AG04449 (cell line): ENCODE measurements at places on chromosomes 6 and 20.

DNA sequence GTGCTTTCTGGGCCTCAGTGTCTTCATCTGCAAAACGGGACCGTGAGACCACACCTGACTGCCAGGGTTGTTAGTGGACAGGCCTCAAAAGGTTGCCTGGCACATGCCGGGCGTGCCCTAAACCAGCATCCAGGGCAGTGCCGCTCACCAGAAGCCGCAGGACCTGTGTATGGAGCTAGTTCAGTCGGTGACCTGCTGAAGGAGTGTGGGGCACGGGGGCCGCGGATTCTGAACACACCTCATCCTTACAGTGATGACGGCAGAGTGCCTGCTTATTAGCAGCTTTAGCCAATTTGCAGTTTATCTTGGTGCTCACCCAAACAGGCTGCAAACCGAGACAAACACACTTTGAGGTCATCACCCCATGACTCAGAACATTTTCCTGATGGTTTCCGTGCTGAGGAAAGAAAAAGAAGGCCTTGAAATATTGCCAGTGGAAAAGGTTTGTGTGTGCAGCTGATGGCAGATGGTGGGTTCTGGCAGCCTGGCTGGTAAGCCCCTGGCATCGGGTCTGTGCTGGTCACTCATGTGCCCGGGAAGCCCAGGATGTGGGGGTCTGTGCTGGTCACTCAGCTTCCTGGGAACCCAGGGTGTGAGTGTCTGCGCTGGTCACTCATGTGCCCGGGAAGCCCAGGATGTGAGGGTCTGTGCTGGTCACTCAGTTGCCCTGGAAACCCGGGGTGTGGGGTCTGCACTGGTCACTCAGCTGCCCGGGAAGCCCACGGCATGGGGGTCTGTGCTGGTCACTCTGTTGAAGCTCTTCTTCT, 153.8 kb downstream of the ERMARD start:
- no peak for DNase-seq

GRCh38 chr6:169099411-169100202, 154.0 kb downstream of the THBS2 start:
- no peak for DNase-seq

DNA sequence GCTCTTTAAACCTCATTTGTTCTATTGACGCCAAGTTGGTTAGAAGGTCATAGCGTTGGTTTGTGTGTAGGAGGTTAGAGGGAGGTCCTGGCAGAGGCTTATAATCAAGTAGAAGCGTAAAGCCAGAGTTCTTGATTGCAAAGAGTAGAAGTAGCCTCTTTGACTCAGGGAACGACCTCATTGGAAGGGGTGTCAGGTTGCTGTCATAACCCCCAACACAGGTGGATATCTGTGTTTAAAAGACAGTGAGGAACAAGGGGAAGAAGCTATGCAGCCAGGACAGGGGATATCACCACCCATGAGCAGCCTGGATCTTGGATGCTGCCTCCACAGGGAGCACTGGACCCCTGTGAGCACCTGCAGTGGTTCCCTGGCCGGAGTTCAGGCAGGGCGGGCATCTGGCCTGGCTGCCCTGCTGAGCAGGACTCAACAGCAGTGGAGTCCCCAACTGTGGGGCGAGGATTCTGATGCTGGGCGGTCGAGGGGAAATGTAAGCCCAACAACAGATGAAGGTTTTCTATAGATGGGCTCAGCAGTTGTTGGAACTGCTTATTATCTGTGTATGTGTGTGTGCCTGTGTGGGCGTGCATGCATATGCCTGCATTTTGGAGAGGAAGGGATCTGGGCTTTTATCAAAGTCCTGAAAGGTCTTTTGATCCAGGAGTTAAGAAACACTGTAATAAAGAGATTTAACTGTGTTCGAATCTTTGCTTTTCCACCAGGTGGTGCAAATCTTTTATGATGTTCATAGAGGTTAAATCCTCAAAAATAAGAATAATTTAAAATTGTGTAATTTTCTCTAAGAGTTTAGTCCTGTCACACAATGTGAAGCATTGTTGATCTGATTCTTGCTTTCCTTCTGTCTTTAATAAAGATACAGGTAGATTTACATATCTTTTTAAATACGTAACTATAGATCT, 27.7 kb downstream of the HIVEP1 start:
- no peak for DNase-seq

DNA sequence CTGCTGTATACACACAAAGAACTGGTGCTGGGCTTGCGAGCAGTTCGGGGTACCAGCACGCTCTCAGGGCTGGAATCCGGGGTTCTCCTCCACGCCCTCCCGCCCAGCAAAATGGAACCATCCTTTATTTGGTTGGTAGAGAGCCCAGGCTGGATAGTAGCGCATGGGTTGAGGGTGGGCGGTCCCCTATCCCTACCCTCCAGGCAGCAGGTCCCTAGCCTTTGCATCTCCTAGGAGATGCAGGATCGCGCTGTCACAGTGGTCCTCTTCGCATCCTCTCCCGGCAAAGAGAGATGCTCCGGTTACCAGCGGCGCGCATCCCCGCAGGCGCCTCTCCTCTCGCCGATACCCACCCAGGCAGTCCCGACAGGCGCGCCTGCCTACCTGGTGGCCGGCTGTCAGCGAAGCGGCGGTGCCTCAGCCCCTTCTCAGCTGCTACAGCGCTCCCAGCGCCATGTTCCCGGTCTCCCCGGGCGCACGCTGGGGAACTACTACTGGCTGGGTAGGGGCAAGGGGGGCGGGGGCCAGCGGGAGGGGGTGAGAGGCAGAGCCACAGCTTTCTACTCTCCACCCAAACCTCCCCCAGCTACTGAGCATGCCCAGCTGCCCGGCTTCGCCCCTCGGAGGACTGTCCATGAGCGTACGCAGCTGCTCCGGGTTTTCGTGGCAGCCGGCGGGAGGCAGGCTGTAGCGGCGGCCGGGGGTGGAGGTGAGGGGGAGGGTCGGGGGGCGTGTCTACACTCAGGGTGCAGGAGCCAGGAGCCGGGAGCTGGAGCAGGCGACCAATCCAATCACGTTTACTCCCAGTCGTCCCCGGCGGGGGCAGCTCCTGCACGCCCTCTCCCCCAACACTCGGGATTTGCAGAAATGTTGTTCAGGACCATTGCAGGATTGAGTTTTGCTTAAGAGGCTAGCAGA, at the start of gene PAK5:
TSS of gene PAK5 (minus strand) at position 699 of the 918 bp plus-strand sequence. CDS start 194,748 bp downstream, outside the sequence.
- no peak for DNase-seq

DNA sequence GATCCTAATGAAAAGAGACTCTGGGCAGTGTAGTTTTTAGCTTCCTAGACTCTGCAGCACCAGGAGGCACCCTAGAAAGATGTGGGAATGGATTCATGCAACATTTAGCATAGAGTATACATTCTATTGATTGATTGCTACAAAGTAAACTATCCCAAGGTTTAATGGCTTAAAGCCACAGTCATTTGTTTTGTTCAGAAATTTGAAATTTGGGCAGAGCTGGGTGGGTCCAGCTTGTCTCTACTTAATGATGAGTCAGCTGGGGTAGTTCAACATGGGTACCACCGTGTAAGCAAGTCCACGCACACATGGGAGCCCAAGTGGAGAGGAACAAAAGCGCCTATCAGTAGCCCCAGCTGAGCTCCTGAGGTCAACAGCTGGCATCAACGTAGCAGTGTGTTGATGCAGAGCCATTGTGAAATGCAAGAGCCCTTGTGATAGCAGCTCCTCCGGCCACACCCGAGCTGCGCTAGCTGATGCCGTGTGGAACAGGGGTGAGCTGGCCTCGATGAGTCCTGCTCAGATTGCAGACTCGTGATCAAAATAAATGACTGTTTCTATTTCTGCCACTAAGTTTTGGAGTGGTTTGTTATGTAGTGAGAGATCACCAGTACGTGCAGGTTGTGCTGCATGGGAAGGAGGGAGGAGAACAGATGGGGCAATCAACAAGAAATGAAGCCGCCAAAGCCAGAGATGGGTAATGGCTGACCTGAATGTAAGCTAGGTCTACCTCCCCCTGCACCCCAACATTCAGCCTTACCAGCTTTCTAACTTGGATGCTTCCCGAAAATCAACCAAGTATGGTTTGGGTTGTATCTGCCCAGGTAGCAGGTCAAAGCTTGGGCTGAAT, 45.7 kb upstream of the TRAF3IP2 start:
- DNase-seq: no peak

DNA sequence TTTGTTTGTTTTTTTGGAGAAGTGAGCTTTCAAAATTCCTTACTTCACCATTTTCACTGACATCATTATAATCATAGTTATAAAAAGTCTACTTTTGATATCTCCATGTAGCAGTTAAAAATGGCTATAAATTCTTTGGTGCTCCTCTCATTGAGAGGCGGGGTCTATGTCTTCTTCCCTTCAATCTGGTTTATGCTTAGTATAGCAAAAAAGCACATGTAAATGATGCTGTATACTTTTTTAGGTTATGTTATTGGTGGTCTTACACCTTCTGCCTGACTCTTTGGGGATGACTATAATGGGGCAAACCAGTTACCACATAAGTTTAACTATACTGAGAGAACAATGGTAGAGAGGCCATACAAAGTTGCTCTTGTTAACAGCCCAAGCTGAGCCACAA, 289.6 kb downstream of the EPM2A start:
- DNase-seq: no peak

DNA sequence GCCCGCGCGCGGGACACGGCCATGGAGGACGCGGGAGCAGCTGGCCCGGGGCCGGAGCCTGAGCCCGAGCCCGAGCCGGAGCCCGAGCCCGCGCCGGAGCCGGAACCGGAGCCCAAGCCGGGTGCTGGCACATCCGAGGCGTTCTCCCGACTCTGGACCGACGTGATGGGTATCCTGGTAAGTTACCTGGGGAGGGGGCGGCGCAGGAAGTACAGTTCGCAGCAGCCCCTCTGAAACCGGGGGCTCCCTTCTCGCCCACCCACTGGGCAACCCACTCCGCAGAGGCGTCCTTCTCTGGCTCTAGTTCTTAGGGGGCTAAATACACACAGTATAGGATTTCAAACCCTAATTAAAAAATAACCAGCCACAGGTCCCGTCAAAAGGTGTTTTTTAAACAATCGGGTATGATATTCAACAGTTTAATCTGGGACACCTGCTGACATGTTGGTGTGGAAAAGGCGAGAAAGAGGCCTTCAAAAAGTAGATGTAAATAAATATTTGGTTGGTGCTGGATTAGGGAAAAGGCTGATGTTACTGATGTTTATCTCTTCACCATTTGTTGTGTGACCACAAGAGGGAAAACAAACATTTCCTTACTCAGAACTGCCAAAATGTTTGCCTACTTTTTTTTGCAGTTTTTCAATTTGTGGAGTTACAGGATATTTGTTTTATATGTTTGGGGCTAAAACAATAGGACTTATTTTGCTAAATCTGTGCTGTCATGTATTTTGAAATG, 577 bp downstream of the SASH1 start:
- DNase-seq: no peak

DNA sequence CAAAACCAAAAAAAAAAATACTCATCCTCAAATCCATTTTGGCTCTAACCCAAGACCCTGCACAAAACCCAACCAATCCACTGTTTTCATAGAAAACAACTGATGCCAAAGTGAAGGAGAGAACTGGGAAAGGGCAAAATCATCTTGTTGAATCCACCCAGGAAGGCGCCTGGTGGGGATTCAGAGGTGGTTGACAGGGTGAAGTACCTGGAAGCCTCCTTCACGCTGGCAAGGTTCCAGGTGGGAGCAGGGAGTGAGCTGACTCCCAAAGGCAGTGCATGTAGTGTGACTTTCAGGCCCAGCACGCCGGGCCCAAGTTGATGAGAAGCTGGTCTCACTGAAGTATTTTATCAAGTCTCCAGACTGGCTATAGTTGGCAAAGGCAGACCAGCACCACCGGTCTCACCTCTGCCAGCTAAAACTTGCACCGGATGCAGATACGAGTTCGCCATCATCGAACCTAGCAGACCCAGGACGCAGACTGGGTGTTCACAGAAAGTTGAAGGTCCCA, 16.5 kb downstream of the PPP1R10 start:
- no peak for DNase-seq

GRCh38 chr20:57178582-57179111, 87.8 kb downstream of the BMP7 start:
- no peak for DNase-seq

DNA sequence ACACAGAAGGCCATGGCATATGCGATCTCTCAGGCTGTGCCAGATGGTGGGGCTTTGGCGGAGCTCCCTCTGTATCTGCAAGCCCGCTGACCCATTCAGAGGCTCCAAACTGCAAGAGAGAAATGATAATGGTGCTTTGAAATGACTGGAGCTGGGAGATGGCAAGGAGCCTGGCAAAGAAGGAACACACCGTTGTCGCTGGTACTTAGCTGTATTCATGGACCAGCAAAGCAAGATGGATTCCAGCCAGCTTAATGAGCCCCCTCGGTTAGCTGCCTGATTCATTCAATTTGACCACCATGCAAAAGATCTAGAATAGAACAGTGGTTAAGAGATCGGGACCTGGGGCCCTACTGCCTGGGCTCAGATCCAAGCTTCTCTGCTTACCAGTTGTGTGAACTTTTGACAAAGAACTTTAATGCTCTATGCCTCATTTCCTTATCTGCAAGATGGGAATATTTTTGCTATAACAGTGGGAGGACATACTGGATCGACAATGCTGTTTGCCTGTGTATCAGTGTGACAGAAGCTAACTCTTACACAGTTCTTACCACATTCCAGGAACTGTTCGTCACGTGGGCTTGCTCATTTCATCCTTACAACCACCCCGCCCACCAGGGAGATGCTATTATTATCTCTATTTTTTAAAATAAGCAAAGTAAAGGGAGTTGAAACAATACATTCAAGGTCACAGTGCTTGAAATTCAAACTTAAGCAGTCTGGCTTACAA, 317.8 kb upstream of the SULF2 start:
- no peak for DNase-seq

DNA sequence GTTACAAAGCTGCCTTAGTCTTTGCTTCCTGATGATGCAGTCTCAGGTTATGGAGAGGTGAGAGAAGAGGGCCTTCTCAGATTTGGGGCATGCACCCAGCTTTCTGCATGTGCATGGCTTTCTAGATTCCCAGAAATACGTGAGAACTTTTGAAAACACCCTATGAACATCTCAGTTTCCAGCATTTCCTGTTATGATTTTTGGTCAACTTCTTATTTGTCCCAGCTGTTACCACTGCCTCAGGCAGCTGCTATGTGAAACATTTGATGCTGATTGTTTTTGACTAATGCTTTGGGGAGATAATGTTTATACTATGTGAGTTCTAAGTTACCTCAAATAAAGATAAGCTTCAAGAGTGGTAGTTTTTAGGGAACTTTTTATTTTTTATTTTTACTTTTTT, 9.5 kb upstream of the SNAP25 start:
- no peak for DNase-seq

DNA sequence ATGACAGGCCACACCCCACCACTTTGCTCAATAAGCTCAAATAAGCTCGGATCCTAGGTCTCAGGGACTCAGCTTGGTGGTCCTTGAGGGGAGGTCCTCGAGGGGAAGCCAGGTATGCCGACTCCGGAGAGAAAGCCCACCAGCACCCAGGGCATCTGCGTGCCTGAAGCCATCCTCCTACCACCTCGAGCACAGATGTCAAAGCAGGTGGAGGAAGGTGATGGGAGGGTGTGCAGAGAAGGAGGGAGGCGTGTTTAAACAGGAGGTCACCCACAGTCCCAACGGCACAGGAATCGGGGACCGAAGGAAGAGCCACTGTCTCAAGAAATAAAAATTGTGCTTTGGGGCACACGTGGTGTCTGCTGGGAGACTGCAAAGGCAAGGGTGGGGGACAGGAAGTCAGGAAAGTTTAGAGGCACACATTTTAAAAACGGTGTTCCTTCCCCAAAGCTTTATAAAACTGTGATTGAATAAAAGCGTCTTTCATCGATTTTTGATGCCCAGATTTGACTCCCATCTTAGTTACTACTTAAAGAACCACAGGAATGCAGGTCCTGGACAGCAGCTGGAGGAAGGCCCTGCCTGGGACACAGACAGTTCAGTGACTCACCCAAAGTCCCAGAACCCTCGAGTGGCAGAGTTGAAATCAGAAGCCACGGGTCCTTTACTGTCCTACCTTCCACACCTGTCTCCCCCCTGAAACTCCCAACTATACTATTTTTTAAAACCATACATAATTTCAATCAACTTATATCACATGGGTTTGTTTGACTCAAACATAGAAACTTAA, 221.0 kb upstream of the PDE10A start:
- no peak for DNase-seq
